Vagina (tissue), 2 donors: ENCODE measurements at places on chromosomes 16 and 17. TPM values are rescaled to one million over a fixed set of nuclear protein-coding genes. Genes with fewer than 3 reads are reported as not detected.

DNA sequence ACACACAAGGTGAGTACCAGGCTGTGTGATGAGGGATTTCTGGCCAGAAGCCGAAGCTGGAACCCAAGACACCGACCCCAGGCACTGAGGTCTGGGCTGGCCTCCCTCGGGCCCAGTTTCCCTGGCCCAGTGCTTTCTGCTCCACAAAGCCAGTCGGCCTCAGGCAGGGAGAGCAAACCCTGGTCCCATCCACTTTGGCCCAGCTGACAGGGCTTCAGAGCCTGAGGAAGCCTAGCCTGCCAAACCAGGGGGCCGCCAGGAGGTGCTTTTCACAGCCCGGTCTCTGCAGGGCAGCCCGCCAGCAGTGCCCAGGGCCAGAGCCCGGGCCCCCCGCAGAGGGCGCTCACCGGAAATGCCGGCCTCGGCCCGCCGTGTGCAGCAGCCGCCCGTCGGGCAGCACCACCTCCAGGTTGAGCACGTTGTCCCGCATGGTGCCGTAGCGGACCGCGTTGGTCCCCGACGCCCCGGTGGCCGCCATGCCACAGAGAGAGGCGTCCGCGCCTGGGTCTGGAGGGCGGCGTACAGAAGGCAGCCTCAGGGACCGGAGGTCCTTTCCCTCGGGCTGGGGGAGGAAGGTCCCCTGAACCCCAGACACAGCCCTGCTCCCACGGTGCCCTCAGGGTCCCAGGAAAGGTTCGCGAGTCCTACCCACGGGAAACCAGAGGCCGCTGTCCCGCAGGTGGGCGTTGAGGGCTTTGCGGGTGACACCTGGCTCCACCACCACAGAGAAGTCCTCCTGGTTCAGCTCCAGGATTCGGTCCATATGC, 2.2 kb downstream of the LDHD start:
- DNase-seq, result no peak

DNA sequence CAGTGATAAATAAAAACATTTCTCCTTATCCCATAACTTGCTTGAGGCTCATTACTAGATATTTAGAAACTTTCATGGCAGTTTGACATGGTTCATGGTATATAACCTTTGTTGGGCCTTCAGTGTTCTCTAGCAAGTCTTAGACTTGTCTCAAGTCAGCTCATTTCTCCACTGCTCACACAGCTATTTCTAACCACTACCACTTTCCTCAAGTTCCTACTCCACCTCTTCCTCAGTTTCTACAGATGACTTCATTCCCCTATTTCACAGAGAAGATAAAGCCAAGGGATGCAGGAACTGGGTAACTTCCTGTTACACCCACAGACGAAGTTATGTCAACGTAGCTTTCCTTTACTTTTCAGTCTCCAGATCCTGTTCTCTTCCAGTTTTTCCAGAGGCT, 23.2 kb downstream of the NLK start:
- DNase-seq, result no peak

DNA sequence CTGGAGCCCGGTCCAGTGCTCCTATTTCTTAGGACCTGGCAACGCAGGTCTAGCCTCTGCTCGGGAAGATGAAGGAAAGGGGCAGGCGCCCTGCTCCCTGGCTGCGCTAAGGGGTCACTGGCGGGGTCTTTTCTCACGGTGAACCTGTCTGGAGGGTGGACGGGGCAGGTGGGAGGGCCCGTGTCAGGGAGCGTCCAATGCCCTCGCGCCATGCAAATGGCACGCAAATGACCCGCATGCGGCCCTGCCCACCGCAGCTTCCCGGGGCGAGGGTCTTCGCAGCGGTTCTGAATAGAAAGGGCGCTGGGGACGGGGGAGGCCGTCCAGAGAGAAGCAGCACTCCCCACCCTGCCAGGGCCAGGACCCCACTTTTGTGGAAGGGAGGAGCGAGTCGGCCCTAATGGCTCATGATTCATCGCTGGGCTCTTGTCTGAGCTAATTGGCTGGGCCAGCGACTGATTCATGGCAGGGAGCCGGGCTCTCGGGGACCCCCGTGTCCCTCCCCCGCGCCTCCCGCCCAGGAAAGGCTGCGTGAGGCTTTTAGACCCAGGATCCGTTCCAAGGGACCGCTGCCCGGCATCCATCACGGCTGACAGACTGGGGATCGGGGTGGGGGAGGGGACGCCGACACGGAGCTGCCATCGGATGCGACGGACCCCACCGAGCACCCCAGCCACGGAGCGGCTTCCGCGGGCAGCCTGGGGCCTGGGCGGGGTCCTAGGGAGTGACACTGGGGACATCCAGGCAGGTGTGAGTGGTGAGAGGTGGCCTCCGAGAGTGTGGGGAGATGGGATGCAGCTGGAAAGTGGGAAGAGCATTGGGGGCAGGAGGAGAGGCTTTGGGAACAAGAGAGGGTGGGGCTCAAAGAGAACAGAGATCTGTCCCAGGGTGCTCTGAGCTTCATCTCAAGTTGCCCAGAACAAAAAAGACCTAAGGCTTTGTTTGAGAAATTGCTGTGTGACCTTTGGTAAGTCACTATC, 25.0 kb upstream of the NGFR start:
- DNase-seq, result no peak

DNA sequence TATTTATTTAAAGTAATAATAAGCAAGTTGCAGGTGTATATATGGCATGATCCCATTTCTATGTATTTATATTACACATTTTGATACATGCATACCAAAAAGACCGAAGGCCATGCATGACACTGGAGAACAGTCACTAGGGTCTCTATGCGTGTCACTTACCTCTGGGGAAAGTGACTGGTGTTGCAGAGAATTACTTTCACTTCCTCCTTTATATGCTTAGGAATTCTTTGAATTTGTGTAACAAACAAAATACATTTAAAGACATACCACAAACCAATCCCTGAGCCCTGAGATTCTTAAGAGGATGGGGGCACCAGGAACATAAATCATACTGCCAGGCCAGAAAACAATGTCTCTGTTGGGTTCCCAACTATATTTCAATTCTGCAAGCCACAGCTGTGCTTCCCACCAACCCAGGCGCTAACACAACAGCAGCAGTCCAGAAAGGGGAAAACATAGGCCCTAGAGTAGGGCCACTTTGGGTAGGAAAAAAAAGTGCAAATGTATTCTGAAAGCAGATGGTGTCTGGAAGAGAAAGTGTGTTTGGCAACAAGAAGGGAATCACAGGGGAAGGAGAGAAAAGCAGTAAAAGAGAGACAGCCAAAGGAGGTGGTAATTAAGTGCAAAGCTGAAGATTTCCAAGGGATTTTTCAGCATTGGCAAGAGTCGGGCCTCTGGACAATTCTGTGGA, 24.5 kb upstream of the HYDIN start:
- DNase-seq, result no peak

DNA sequence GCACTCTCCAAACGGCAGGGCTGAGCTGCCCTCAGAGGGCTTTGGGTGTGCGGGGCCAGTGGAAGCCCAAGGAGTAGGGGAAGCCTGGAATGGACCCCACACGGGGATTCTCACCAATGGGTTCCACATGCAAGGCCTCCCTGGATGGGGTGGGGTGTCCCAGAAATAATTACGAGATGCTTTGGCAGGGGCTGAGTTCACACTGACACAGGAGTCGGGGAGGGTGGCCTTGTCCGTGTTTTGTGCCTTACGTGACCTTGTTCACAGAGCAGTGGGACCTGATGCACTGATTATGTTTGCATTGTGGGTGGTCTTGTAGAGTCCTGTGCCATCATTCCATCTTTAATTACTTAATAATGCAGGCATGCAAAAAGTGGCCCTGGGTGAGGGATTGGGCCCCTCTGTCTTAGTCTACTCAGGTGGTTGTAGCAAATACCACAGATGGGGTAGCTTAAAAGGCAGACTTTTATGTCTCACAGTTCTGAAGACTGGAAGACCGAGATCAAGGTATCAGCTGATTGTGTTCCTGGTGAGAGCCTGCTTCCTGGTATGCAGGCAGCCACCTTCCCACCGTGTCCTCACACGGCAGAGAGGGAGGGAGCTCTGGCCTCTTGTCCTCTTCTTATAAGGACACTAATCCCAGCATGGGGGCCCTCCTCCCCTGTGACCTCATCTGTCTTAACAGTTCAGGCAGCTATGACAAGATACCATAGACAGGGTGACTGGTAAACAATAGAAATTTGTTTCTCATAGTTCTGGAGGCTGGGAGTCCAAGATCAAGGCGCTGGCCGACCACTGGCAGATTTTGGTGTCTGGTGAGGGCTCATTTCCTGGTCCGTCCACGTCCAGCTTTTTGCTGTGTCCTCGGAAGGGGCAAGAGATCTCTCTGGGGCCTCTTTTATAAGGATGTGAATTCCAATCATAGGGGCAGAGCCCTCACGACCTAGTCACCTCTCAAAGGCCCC, 239.4 kb downstream of the IRF8 start:
- DNase-seq, result no peak

DNA sequence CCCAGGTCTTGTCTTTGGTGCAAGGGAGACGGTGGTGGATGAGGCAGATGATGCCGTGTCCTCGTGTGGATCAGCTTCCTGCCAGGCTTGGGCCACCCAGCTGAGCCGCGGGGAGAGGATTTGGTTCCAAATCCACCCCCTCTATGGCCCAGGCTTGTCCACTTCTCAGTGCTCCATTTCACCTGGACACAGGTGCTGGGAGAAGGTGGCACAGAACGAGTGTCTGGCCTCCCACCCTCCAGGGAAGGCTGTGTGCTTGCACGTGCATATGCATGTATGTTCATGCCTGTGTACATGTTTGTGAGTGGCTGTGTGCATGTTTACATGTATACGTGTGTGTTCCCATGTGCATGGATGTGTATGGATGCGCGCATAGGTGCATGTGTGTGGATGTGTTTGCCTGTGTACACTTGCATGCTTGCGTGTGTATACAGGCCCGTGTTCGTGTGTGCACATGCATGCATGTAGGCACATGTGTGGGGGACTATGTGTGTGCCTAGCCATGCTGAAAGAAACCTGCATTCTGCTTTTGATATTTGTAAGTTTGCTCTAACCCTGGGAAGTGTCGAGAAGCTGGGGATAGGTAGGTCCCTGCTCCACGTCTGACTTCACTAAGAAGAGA, 196.3 kb downstream of the IRF8 start:
- DNase-seq, result no peak

GRCh38 chr17:238964-239259, 57.5 kb upstream of the DOC2B start:
- DNase-seq, result no peak

Gene CLEC18B
- 6.4 TPM for total RNA-seq

DNA sequence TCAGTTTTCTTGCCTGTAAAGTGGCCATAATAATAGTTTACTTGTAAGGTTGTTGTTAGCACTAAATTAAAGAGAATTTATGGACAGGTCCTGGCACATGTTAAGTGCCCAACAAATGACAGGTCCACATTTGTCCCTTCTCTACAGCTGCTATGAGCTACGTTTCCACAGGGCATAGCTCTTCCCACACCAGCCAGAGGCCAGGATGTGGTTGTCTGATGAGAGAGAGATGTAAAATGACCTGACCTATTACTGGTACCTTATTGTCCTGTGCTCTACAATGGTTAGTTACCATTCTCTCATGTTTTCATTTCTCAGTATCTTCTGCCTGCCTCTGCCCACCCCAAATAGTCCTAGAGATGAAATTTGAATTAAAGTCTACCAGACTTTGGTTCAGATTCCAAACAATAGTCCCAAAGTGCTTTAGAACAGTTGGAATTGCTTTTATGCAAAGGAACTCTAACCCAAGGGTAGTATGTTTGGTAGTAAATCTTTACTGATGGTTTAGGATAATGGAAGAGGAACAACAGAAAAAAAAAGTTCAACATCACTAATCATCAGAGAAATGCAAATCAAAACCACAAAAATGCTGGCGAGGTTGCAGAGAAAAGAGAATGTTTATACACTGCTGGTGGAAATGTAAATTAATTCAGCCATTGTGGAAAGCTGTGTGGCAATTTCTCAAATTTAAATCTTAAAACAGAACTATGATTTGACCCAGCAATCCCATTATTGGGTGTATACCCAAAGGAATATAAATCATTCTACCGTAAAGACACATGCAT, 57.1 kb upstream of the ANKFN1 start:
- DNase-seq, result no peak

- DNase-seq, result no peak
Measured at GRCh38 chr17:60857556-60858080, 180.0 kb downstream of the BCAS3 start.

Gene TP53TG3
- total RNA-seq, result not detected

Gene KIFC3
- total RNA-seq, result 36.8 TPM

Gene CCT6B
- total RNA-seq, result 1.7 TPM

GRCh38 chr16:77617996-77618395, 104.3 kb upstream of the NUDT7 start:
- no peak for DNase-seq

GRCh38 chr17:3916825-3917224, 560 bp upstream of the P2RX1 start:
- no peak for DNase-seq

- no peak for DNase-seq
Measured at GRCh38 chr17:64771980-64772844, 110.1 kb upstream of the SMURF2 start.

Gene IL34
- 6.1 TPM for total RNA-seq

GRCh38 chr17:39667945-39668924, at the start of gene PNMT:
PNMT (plus strand) TSS chr17:39668453; CDS start chr17:39668476, 23 bp downstream.
- DNase-seq, result no peak

Gene GPS2
- total RNA-seq, result 51.1 TPM

GRCh38 chr16:71954699-71955195, 45.5 kb downstream of the PKD1L3 start:
- no peak for DNase-seq

Gene MYH1
- not detected for total RNA-seq

- DNase-seq, result no peak
Measured at GRCh38 chr17:27453471-27453870, 2.8 kb upstream of the KSR1 start.
